Effector CD4-positive, alpha-beta T cell (primary cell): ENCODE measurements at places on chromosomes 1 and 21.

- DNase-seq, result no peak
These were observed 4.8 kb upstream of the DNAJC28 start for GRCh38 chr21:33496345-33496744.

DNA sequence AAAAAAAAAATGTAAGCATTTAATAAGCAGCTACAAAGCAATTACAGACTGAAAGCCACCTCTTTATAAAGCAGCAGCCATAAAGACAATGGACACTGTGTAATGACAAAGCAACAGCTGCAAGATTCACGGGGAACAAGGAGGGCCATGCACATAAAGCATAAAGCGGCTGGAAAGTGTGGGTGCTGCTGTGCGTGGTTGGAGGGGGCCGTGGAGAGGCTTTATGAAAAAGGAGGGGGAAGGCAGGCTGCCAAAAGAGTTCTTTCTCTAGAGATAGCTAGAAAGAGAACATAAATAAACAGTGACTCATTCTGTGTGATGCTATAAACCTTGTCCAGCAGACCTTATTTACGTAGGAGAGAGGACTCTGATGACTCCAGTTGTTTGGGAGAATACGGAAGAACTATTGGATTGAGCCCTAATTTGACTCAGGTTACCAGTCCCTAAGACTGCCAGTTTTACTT is 49.3 kb downstream of the ADAMTS1 start:
- no peak for DNase-seq

DNA sequence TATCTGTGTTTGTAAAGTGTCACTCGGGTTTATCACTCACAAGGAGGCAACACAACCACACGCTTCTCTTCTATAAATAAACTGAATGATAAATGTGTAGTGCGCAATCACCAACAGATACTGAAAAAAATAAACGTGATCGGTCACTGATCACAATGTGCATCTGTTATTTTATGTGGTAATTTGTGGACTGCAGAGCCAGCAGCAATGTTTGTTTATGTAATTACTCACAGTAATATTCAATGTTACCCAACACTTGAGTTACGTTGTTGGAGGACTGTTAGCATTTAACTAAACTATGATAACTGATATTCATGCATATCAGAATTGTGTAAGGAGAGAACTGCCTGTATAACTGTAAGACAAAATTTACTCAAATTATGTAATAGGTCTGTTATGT is 129.6 kb downstream of the USH2A start:
- no peak for DNase-seq

DNA sequence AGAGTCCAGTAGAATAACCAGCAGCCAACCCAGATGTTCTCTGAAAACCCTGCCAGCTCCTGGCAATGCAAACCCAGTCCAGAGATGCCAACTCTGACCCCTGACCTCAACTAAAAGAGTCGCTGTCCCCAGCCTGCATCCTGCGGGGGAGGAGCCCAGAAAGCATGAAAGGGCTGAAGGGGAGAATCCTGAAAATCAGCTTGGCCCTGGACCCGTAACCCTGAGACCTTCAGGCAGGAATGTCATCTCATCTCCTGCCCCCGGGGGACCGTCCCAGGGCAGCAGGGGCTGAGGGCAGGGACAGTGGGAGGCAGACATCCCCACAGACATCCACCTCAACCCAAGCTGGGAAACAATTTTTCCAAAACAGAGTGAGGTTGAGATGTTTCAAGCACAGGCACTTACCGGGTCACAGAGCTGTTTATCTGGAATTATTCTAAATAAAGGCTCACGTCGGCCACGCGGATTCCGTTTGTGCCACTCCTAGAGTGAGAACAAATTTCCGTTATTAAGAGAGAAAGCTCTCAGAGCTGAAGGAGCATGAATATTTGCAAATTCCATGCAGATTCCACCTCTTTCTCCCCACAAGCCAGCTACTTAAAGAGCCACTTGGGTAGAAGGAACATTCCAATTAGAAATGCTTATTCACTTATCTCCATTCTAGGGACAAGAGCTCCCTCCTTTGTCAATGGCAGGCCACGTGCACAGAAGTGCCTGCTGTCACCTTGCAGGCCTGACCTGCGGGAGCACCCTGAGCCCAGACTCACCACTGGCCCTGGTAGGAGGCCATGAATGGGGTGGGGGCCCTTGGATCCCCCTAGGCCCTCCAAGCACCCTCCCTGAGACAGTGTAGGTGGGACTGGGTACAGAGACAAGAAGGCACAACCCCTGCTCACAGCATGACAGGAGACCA is 240.1 kb downstream of the NPHP4 start:
- no peak for DNase-seq

DNA sequence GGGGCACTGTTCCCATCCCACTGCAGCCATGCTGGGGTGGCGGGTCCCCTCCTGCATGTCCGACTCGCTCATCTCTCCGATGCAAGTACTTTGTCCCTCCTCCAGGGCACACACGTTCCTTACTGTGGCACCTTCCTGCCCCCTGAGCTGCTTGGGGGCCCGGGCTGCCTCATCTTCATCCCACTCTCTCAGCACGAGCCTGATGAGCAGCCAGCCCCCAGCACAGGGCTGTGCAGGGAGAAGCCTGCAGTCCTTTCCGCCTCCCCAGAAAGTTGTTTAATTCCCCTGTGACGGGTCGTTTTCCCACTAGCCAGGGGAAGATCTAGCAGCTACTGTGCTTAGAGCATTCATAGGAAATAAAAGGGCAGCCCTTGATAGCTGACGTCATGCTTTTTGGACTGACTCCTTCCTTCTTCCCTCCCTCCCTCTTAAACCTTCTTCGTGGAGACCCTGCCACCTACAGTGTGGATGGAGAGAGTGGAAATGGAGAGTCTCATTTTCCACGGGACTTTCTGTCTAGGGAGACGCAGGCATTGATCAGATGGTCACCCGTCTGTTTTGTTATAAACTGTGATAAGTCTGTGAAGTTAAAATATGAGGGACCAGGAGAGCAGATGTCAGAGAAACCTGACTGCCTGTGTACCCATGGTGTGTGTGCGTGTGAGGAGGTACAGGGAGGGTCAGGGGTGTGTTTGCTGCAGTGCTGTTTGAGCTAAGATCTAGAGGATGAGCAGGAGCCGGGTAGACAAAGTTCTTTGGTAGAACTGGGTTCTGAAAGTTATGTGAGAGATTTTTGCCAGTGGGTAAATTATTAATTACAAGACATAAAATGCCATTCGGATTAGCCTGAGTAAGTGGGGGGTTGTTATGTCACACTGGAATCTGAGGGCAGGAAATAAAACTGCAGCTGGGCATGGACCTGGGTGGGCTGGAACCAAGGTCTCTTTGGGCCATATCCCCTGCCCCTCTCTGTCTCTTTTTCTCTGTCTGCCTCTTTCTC is 34.3 kb downstream of the GPR137B start:
- no peak for DNase-seq
